ENCODE measurements at places on chromosomes 4 and X.
A peak's percentile ranks its signal among the peaks of the same experiment; 100 is the strongest.

GRCh38 chr4:89939994-89940393, 45.3 kb downstream of the MMRN1 start:
- no peak for DNase-seq

GRCh38 chr4:99886146-99886545, 8.1 kb downstream of the LAMTOR3 start:
- DNase-seq, result no peak

DNA sequence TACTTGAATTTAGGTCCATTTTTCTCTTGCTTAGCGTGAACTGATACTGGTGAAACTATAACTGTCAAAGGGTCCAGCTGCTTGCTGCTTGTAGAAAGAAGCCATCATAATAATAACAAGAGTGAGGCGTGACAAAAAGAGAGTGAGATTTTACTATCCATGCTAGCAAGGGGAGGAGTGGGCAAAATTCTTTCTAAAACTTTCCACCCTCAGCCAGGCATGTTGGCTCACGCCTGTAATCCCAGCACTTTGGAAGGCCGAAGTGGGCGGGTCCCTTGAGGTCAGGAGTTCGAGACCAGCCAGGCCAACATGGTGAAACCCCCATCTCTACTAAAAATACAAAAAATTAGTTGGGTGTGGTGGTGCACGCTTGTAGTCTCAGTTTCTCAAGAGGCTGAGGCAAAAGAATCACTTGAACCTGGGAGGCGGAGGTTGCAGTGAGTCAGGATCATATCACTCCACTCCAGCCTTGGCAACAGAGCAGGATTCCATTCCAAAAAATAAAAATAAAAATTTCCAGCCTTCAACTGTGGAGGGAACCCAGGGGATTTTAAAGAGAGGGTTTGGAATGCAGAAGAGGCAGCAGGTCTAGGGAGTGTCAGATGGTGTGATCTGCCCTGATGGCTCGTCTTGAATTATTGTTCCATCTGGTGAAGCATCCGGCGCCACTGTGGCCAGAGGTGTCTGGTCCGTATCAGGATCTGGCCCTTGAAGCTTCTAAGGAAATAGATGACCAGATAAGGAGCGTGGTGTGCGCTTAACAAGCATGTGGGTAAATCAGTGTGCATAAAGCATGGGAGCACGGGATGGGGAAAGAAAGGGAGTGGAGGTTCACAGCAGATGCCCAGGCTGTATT, 51.8 kb downstream of the LRP2BP start:
- DNase-seq, result no peak

GRCh38 chrX:133726211-133726630, 259.2 kb downstream of the GPC3 start:
- DNase-seq, result no peak

DNA sequence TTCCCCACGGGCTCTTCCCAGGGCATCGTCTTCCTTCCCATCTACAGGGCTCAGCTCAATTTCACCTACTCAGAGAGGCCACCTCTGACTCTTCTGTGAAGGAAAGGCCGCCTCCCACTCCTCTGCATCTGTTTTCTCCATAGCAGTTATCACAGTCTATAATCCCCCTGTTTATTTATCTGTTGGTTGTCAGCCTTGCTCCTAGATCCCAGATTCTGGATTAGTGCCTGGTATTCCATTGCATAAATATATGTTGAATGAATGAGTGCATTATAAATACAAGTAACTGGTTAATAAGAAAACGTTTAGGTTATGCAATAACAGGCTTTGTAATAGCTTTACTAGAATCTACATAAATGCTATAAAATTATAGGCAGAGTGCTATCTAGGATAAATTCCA, 52.9 kb downstream of the NSG1 start:
- DNase-seq, result no peak

GRCh38 chr4:86970447-86971354, 35.9 kb downstream of the AFF1 start:
- no peak for DNase-seq

DNA sequence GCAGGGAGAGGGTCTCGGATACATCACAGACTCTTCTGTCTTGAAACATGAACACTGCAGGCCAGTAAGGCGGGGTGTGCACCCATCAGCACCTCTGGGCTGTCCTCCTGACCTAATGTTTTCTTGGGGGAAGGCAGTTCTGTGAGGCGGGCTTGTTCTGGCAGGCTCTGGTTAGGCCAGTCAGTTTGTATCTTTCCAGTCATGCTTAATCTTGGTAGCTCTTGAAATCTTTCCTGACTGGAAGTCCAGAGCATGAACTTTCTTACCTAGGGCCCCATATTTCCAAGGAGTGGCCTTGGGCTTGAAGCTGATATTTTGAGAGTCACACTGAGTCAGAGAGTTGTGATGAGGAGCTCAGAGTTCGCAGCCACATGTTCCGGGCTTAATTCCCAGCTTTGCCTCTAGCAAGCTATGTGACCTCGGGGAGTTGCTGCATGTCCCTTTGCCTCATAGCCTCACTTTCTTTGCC, 54.2 kb upstream of the RASSF6 start:
- DNase-seq, result no peak

DNA sequence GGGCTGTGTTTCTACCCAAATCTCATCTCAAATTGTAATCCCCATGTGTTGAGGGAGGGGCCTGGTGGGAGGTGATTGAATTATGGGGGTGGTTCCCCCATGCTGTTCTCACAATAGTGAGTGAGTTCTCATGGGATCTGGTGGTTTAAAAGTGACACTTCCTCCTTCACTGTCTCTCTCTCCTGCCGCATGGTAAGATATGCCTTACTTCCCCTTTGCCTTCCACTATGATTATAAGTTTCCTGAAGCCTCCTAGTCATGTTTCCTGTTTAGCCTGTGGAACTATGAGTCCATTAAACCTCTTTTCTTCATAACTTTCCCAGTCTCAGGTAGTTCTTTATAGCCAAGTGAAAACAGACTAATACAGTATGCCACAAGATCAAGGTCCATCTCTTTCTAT, 70.0 kb upstream of the MSX1 start:
- DNase-seq, result peak; percentile 36

DNA sequence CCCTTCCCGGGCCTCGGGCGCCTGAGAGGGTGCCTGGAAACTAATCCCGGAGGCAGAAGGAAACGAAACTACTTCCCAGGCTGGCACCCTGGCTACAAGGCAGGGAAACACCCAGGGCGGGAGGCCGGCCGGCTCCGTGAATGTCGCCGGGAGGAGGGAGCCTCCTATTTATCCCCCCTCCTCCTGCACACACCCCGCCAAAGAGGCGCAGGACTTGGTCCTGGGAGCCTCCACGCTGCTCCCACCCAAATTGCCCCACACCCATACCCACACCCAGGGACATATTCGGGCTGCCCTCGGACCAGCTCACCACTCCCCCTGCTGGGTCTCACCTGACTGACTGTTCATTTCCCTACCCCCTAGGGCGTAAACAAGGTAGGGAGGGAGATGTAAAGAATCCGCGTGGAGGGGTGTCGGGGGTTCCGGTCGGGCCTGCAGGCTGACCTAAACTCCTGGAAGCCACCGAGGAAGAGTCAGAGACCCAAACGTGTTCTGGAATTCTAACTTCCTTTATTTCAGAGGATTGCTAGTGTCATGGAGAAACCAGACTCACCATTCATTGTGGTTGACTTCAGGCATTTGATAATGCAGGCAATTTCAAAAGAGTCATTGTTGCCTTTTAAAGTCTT, at the start of gene BTC:
Gene BTC (minus strand): TSS at position 142 of the 629 bp plus-strand sequence. CDS start 198 bp downstream, outside the sequence.
- DNase-seq, result peak; percentile 62

DNA sequence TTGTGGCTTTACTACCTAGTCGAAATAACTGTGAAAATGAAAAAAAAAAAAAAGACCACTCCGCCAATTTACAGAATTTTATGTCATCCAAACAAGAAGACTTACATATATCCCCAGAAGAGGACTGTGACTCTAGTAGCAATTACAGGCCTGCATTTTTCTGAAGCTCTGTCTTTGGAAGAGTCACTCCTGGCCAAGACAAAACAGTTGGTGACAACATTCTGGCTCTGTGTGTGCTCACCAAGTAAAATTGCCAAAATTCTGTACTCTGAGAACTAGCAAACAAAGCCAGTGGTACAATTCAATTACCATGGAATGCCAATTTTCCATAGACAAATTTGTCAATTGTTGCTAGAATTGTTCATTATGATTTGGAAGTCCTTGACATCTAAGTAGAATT, 311.1 kb downstream of the PDGFC start:
- no peak for DNase-seq

GRCh38 chr4:26207631-26208030, 113.2 kb upstream of the RBPJ start:
- DNase-seq, result no peak

DNA sequence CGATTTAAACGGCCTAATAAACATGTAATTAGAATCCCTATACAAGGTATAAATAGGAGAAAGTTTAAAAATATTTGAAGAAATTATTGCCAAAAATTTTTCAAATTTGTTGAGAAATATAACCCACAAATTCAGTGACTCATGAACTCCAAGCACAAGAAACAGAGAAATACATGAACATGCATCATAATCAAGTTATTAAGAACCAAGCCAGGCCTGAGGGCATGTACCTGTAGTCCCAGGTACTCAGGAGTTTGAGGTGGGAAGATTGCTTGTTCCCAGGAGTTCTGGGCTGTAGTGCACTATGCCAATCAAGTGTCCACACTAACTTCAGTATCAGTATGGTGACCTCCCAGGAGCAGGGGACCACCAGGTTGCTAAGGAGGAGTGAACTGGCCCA, 341.9 kb downstream of the CAMK2D start:
- DNase-seq, result no peak

- DNase-seq, result no peak
Observed at GRCh38 chr4:57093845-57094831, 16.0 kb downstream of the IGFBP7 start.

DNA sequence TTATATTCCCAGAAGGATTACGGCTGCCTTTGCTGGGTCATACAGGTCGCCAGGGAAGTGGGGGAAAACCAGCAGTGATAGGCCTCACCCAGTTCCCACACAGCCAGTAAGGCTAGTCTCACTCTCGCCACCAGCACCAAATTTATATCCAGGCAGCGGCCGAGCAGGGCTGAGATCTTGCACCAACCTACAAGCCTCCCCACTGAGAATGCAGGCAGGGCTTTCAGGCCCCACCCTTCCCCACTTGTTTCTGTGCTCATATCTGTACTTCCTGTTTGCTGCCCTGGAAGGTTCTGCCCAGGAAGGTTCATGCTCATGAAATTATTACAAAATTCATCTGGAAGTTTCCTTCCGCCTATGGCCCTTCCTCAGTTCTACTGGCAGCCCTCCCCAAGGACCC, 179.7 kb downstream of the STIM2 start:
- peak; percentile 31 for DNase-seq

DNA sequence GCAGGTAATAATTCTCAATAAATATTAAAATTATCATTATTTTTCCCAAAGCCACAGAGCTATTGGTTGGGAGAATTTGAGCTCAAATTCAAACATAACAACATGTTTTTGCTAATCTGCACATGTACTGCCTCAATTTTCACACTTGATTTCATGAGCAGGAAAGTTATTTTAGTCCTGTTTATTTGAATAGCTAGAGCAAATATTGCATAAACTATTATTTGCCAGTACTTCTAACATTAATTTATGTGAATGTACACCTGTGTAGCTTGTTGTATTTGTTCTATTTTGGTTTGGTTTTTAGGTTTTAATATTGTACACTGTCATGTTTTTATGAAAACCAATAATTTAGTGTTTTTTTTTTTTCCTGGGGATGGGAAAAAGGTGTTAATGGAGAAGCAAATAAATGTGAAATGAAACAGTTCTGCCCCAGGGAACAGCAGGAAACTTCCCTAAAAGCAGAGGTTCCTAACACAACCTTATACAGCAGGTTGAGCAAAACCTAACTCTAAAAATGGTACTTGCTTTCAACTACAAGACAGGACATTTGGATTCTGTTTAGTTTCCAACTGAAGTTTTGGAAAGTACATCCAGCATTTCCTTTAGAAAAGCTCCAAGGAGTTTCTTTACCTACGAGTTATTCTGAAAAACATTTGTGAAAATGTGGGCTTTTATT, 99.4 kb downstream of the SYNPO2 start:
- DNase-seq, result no peak

DNA sequence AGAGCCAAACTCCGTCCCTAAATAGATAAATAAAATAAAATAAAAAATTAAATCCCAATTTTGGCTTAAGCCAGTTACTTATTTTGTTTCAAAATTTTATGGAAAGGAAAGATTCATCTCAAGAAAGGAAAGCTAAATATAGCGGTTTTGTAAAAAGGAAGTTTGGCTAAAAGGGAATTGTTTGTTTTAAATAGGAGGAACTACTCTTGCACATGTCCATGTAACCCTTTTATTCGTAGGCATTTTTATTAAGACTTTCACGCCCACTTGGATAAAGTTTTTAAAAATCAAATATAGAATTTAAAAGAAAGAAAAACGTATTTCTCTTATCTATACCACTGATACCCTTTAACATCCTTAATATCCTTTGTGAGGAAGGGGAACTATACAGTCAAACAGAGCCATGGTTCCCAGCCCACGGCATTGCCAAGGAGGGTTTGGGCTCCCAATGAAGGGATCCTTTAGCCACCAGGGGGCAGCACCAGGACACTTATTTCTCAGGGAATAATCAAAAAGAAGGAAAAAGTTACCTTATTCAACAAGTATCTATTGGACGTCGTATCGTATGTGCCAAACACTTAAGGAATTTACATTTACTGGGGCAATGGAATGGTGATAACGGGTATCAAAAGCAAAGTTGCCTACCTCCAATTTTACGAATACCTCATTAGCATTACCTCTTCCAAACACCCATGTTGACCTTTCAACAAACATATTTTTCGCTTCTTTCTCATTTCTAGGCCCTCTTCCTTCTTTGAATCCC, 27.7 kb downstream of the CDKN2AIP start:
- peak; percentile 92 for DNase-seq

GRCh38 chrX:9997524-9997923, 30.4 kb downstream of the CLDN34 start:
- no peak for DNase-seq

DNA sequence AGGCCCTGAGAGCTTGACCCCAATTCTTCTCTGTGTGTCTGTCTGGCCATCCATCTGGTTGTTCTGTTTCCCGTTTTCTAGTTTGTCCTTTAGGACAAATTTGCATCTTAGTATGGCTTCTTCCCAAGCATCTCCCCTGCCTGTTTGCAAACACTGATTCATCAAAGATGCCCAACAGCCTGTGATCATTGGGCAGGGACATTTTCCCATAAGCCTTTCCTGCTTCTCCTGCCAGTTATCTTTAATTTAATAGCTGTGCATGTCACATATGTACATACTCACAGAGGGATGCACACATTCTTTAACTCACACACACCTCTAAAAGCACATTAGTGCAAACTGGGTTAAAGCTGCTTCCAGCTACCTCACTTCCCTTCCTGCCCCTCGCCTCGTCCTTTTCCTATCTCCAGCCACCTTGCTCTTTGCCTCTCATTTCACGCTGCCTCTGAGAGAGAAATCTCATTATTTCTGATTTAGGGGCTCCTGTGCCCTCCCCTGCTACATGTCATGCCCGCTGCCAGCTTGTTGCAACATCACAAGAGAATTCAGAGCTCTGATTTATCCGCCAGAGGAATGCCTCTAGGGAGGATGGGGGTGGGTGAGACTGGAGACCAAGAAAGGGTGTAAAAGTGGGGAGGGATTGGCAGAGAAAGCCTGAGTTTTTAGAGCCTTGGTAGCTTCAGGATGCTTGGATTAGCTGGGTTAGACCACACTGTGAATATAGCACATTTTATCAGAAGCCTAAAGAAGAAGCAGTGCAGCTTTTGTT, 100.6 kb downstream of the NHS start:
- DNase-seq, result no peak

- DNase-seq, result peak; percentile 37
Observed at GRCh38 chr4:40258627-40259026, 61.8 kb downstream of the RHOH start.

GRCh38 chrX:3609810-3610209, 103.6 kb downstream of the PRKX start:
- no peak for DNase-seq

Data from hematopoietic multipotent progenitor cell treated with erythropoietin and hydrocortisone succinate and interleukin-3 and kit ligand, for 4 days (in vitro differentiated cells).